ENCODE measurements at places on chromosomes 4 and X. TPM values are rescaled to one million over a fixed set of nuclear protein-coding genes. Genes with fewer than 3 reads are reported as not detected.

ARHGAP4 gene
- 15.7 TPM for total RNA-seq

SLITRK2 gene
- total RNA-seq, result not detected

ETNPPL gene
- total RNA-seq, result not detected

- H3K27ac ChIP-seq, result no peak overlapping the region
- no peak for DNase-seq
- no peaks in the 10 kb centered on the region for H3K27me3 ChIP-seq
- H3K4me3 ChIP-seq, result no peak overlapping the region
- H3K4me1 ChIP-seq, result no peaks in the 10 kb centered on the region
- no peaks in the 10 kb centered on the region for H3K36me3 ChIP-seq
Observed at GRCh38 chr4:6441758-6442157, 30.7 kb downstream of the PPP2R2C start.

GRCh38 chr4:52015366-52015765 lies 4.8 kb downstream of the LRRC66 start:
- no peaks in the 10 kb centered on the region for H3K27me3 ChIP-seq
- H3K27ac ChIP-seq, result no peak overlapping the region
- no peaks in the 10 kb centered on the region for H3K36me3 ChIP-seq
- H3K4me1 ChIP-seq, result peaks cover 3% of the 10 kb centered on the region

DNA sequence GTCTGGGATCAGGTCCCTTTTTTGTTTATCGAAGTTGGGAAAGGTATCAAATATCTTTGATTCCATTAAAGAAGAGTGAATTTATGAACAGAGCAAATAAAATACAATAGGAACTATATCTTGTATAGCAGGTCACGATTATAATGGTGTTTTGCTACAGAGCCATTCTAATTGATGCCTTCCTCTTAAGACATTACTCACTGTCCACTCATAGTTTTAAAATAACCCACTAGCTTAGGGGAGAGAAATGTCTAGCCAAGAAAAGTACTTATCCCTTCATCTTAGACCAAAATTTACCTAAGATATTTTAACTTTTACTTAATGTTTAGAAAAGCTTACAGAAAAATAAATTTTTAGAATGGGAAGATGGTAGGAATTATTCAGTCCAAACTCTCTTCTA lies 112.0 kb upstream of the PABPC4L start:
- no peaks in the 10 kb centered on the region for H3K4me1 ChIP-seq
- no peaks in the 10 kb centered on the region for H3K36me3 ChIP-seq
- H3K4me3 ChIP-seq, result no peak overlapping the region
- DNase-seq, result no peak

DNA sequence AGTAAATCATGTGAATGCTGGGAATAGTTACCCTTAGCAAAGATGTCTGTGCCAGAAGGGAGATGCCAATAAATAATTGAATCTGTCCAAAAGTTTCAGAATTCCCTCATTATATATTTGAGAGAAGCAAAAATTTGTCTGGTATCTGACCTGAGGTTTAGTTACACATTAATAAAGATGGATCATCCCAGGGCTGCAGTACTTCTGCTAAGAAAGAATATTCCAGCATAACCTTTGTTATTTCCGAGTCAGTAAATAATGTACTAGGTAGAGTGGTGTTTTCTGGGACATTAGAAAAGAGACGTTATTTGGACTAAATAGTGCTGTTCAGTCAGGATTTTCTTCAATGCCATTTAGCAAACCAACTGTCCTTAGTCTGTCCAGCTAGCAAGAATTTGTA lies 26.4 kb downstream of the ADD1 start:
- peaks cover 60% of the 10 kb centered on the region for H3K4me1 ChIP-seq
- no peak overlapping the region for H3K27ac ChIP-seq
- H3K4me3 ChIP-seq, result no peak overlapping the region
- no peaks in the 10 kb centered on the region for H3K36me3 ChIP-seq
- no peaks in the 10 kb centered on the region for H3K27me3 ChIP-seq
- no peak for DNase-seq

- H3K27me3 ChIP-seq, result no peaks in the 10 kb centered on the region
- DNase-seq, result no peak
- H3K36me3 ChIP-seq, result no peaks in the 10 kb centered on the region
- no peak overlapping the region for H3K4me3 ChIP-seq
Observed at GRCh38 chr4:71595576-71596108, 188.2 kb downstream of the GC start.

DNA sequence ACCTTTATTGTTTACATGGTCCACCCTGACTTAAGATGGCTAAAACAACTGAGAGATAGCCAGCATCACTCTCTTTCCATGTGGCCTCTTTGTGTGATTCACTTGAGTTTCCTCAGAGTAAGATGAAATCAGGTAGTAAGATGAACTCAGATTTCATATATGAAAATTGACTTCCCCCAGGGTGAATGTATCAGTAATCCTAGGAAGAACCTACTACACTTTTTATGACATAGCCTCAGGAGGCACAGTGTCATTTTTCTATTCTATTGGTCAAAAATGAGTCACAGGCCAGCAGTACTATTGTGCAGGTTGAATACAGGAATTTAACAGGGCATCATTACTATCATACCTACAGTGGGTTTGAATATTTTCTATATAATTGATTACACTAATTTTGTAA lies 14.6 kb upstream of the SULT1E1 start:
- peaks cover 13% of the 10 kb centered on the region for H3K4me1 ChIP-seq
- no peak overlapping the region for H3K4me3 ChIP-seq
- DNase-seq, result no peak
- no peaks in the 10 kb centered on the region for H3K36me3 ChIP-seq

DNA sequence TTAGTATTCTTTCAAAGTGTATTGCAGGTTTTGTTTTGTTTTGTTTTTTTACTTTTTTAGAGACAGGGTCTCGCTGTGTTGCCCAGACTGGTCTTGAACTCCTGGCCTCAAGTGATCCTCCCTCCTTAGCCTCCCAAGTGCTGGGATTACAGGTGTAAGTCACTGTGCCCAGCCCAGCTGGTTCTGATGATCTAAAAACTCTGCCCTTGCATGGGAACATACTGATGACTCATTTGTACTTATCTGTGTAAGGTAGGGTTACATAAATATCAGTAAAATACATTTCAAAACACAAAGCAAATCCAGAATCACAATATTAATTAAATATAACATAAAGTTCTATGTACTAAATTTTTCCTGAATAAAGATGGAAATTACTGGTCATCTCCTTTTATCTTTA lies 7.4 kb upstream of the SLC9B1 start:
- no peak overlapping the region for H3K4me3 ChIP-seq
- DNase-seq, result no peak
- H3K27me3 ChIP-seq, result no peaks in the 10 kb centered on the region
- no peaks in the 10 kb centered on the region for H3K36me3 ChIP-seq

- no peaks in the 10 kb centered on the region for H3K27me3 ChIP-seq
- H3K4me3 ChIP-seq, result peak overlapping the region; percentile 60
- H3K36me3 ChIP-seq, result no peaks in the 10 kb centered on the region
- peak overlapping the region; percentile 97 for H3K27ac ChIP-seq
- peaks cover 11% of the 10 kb centered on the region for H3K4me1 ChIP-seq
- peak; percentile 79 for DNase-seq
Observed at GRCh38 chr4:22515145-22515887, 550 bp downstream of the ADGRA3 start.

- peaks cover 7% of the 10 kb centered on the region for H3K4me1 ChIP-seq
- H3K4me3 ChIP-seq, result no peak overlapping the region
- no peaks in the 10 kb centered on the region for H3K27me3 ChIP-seq
- H3K27ac ChIP-seq, result no peak overlapping the region
Observed at GRCh38 chr4:147582386-147583060, 34.7 kb upstream of the TMEM184C start.

DNA sequence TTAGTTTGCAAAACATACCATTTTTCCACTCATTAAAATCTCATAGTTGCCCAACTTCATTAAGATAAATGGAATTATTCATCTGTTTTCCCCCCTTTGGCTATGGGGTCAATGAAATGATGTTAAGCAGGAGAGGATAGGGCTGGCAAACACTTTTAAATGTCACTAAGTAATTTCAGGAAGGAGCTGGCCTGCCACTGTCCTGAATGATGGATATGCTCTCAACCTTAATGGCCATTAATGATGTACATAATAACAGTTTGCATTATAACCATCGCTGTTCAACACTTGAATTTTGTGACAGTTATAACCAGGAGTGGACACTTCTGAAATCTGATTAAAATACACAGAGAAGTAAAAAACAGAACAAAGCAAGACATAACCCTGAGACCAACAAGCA lies 77.2 kb downstream of the C4orf51 start:
- no peaks in the 10 kb centered on the region for H3K4me1 ChIP-seq
- no peak for DNase-seq
- no peak overlapping the region for H3K27ac ChIP-seq
- no peaks in the 10 kb centered on the region for H3K27me3 ChIP-seq
- no peaks in the 10 kb centered on the region for H3K36me3 ChIP-seq

- no peaks in the 10 kb centered on the region for H3K4me1 ChIP-seq
- no peaks in the 10 kb centered on the region for H3K27me3 ChIP-seq
- no peak overlapping the region for H3K4me3 ChIP-seq
Observed at GRCh38 chrX:47166126-47166525, 21.1 kb downstream of the RBM10 start.

- no peaks in the 10 kb centered on the region for H3K36me3 ChIP-seq
- no peaks in the 10 kb centered on the region for H3K27me3 ChIP-seq
- H3K27ac ChIP-seq, result no peak overlapping the region
- H3K4me3 ChIP-seq, result no peak overlapping the region
Observed at GRCh38 chr4:42371305-42372252, 25.7 kb upstream of the SHISA3 start.

DNA sequence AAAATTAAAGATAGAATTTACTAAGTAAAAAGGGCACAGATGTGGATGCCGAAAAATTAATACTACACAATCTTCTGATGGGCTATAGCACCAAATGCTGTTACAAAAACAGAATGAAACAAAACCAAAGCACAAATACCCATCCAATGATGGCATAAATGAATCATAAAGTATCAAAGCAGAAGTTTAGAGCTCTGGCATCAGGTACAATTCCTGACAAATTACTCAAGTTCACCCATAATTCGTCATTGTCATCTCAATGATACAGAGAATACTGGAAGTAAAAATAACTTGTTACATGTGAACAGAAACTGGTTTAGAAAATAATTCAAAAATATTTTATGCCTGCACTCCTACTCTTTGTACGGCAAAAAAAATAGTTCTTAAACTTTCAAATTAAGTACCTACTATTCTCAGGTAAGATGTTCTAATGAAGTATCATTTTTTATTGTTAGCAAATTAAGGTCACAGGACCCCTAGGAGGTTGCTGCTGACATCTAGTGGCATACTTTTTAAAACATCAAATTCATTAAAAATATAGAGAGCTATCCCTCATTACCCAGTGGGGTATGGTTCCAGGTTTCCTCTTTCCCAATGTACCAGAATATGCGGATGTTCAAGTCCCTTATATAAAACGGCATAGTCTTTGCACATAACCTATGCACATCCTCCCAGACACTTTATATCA lies 126.1 kb downstream of the INPP4B start:
- DNase-seq, result no peak
- no peaks in the 10 kb centered on the region for H3K4me1 ChIP-seq
- no peak overlapping the region for H3K27ac ChIP-seq
- no peak overlapping the region for H3K4me3 ChIP-seq

DNA sequence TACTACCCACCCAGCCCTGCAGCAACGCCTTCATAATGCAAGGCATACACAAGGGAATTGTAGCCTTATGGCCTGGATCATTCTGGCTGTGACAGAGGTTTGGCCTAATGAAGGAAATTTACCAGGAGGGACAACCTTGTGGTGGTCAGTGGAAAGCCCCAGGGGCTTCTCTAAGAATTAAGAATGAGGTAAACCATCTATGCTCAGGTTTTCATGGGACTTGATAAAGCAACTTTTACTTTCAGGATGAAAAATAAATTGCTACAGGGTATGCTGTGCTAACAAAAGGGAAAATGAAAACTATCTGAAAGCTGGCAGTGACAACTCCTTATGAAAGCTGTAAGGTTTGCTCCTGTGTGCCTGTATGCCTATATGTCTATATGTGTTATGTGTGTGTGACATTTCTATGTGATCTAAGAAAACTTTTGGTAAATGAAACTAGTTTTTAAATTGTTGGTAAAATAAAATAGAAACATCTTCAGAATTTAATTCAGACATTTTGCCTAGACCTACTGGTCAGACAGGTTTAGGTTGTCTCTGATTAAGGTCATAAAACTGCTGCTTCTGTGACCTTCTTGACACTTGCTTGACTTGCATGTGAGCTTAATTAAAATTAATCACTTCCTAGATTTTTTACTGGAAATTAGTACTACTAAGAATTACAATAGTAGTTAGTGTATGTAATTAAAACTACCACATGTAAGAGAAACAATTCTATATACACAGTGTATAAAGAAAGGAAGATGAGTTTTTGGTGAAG lies 19.9 kb upstream of the TXK start:
- H3K27ac ChIP-seq, result no peak overlapping the region
- no peaks in the 10 kb centered on the region for H3K36me3 ChIP-seq
- DNase-seq, result no peak
- H3K4me1 ChIP-seq, result no peaks in the 10 kb centered on the region

- H3K4me3 ChIP-seq, result no peak overlapping the region
- no peaks in the 10 kb centered on the region for H3K36me3 ChIP-seq
- no peak for DNase-seq
Observed at GRCh38 chr4:78784236-78784865, 8.2 kb downstream of the BMP2K start.

- H3K36me3 ChIP-seq, result no peaks in the 10 kb centered on the region
- DNase-seq, result no peak
- H3K4me3 ChIP-seq, result no peak overlapping the region
- H3K4me1 ChIP-seq, result no peaks in the 10 kb centered on the region
- no peak overlapping the region for H3K27ac ChIP-seq
- no peaks in the 10 kb centered on the region for H3K27me3 ChIP-seq
Observed at GRCh38 chr4:137934911-137935310, 307.2 kb downstream of the SLC7A11 start.

DNA sequence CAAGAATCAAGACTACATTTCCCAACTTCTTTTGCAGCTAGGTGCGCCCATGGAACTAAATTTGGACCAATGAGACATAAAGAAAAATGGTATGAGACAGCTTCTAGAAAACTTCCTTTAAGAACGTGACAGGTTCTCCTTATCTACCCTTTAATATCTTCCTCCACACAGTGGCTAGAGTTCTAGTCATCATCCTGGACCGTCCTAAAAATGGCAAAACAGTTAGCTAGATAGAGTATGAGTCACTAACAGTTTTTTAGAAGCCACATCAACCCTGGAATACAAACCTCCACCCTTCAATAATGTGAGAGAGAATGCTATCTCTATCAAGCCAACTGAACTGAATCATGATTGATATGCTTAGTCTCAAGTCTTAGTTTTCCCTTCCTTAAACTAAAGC lies 267.9 kb upstream of the SLC7A11 start:
- H3K4me1 ChIP-seq, result peaks cover 19% of the 10 kb centered on the region
- DNase-seq, result no peak
- H3K27ac ChIP-seq, result no peak overlapping the region
- H3K27me3 ChIP-seq, result no peaks in the 10 kb centered on the region
- H3K4me3 ChIP-seq, result no peak overlapping the region

GRCh38 chr4:2745981-2746806 lies 9.9 kb downstream of the TNIP2 start:
- no peaks in the 10 kb centered on the region for H3K27me3 ChIP-seq
- H3K27ac ChIP-seq, result peak overlapping the region; percentile 55
- no peaks in the 10 kb centered on the region for H3K36me3 ChIP-seq
- H3K4me1 ChIP-seq, result peaks cover 19% of the 10 kb centered on the region
- DNase-seq, result no peak

Data from Caco-2 (cell line).